ENCODE measurements at places on chromosomes 6 and 20. TPM values are rescaled to one million over a fixed set of nuclear protein-coding genes. Genes with fewer than 3 reads are reported as not detected.

The TRAPPC3L gene
- total RNA-seq: not detected

DNA sequence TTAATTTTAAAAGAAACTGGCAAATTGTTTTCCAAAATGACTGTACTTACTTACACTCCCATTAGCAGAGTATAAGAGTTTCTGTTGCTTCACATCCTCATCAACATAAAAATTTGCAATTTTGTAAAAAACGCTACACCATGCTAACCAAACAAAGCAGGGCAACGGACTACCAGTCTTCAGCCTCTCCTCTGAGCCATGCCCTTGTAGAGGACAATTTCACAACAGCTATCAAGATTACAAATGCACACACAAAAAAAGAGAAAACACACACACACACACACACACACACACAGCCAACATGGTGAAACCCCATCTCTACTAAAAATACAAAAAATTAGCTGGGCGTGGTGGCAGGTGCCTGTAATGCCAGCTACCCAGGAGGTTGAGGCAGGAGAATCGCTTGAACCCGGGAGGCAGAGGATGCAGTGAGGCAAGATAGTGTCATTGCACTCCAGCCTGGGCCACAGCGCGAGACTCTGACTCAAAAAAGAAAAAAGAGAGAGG is 4.1 kb upstream of the ADISSP start:
- no peak overlapping the region for H3K27ac ChIP-seq
- H3K36me3 ChIP-seq: no peaks in the 10 kb centered on the region
- no peak for DNase-seq

- H3K36me3 ChIP-seq: no peaks in the 10 kb centered on the region
- DNase-seq: no peak
- H3K27ac ChIP-seq: no peak overlapping the region
- H3K4me1 ChIP-seq: peaks cover 9% of the 10 kb centered on the region
- H3K4me3 ChIP-seq: no peak overlapping the region
Observed at GRCh38 chr6:90469906-90470305, 117.0 kb downstream of the MAP3K7 start.

The CRIP3 gene
- total RNA-seq: not detected

- no peaks in the 10 kb centered on the region for H3K4me1 ChIP-seq
- no peak overlapping the region for H3K27ac ChIP-seq
- no peaks in the 10 kb centered on the region for H3K27me3 ChIP-seq
- H3K4me3 ChIP-seq: no peak overlapping the region
- H3K36me3 ChIP-seq: no peaks in the 10 kb centered on the region
Observed at GRCh38 chr6:168052291-168052891, 26.6 kb downstream of the FRMD1 start.

The SMOC2 gene
- total RNA-seq: 0.93 TPM
